ENCODE measurements at places on chromosomes 16 and 17.
A peak's percentile ranks its signal among the peaks of the same experiment; 100 is the strongest.

- no peak for DNase-seq
Observed at GRCh38 chr16:30767767-30768465, 5.8 kb downstream of the RNF40 start.

- peak; percentile 7 for DNase-seq
Observed at GRCh38 chr16:19127205-19127604, 13.4 kb downstream of the ITPRIPL2 start.

DNA sequence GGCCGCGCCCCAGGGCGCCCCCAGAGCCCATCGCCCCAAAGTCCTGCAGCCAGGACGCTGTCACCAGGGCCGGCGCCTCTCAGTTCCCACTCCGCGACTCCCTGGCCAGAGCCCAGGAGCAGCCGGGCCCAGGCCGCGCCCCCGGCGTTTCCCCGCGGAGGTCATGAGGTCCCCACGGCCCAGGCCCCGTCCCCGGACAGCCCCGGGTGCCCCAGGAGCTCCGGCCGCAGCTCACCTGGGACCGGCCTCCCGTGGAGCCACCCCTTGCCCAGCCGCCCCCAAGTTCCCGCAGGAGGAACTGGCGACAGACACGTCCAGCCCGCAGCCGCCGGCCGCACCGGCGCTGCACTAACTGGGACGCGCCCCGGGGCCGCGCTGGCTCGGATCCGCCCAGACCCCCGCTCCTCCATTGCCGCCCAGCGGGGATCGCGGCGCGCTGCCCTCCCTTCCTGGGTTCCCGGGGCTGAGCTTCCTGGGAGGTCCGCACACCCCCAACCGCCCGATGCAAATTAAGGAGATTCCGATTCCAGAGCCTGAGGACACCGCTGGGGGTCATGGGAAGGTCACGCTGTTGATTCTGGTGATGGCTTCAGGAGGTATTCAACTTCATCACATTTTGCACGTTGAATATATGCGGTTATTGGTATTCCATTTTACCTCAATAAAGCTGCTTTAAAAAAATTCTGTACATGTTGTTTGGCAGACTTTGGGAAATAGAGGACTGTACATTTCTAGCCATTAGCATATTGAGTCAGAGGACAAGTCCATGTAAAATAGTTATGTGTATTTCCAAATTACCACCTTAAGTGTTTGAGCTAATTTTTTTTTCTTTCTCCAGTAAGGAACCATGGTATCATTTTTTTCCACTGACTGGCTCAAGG, 9.9 kb downstream of the AHSP start:
- no peak for DNase-seq

- DNase-seq: no peak
Observed at GRCh38 chr16:87002717-87003413, 314.3 kb downstream of the C16orf95 start.

DNA sequence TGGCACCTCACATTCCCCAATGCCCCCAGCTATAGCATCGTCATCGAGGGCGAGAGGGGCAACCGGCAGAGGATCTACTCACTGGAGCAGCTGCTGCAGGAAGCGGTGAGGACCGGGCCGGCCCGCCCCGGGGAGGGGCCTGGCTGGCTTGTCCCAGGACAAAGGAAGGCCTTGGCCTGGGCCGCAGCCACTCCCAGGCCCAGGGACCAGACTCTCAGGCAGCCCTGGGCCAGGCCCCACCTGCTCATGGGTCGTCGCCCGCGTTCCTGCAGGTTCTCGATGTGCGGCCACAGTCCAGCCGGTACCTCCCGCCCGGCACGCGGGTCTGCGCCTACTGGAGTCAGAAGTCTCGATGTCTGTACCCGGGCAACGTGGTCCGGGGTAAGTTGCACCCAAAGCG, 53.4 kb downstream of the ACTG1 start:
- DNase-seq: no peak

DNA sequence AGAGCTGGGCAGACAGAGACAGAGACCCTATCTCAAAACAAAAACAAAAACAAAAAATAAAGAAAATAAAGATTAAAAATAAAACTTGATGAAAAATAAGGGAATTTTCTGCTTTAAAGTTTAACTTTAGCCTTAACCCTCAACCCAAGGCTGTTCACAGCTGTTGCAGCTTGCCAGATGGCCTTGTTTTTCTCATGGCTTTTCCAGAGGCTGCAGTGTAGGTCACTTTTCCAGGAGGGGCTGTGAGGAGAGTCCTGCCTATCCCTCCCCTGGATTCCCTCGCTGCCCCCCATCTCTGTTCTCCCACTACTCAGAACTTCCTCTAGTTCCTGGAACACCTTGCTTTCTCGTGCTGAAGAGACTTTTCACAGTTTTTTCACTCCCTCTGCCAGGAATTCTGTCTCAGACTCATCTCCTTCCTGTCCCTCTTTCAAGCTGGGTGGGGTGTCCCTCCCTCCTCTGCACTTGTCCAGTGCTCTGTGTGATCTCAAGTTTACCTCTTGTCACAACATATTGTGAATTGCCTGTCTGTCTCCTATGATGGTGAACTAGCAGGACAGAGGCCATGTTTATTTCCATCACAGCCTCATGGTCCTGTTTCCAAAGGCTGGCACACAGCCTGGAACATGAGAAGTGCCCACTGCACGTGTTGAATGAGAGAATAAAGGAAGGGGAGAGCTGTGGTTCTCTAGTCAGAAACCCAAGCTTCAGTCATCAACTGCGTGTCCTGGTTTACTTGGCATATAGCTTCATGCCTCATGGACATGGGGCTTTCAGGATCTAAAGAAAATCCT, 69.9 kb upstream of the MSI2 start:
- DNase-seq: no peak

DNA sequence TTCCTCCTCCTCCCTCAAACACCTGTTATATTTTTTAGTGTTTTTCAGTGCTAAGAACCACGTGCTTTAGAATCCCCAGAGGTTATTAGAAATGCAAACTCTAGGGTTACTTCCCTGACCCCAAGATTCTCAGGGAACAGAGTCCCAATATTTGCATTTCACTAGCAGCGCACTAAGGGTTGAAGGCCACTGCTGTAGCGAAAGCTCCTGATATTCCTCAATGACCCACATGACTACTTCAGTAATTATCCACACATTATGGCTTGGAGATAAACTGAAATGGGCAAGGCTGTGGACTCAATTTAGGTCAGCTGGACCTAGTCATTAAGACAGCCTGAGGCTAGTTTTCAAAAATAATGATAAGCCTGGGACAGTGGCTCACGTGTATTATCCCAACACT, 78.5 kb upstream of the BCAR1 start:
- DNase-seq: no peak

DNA sequence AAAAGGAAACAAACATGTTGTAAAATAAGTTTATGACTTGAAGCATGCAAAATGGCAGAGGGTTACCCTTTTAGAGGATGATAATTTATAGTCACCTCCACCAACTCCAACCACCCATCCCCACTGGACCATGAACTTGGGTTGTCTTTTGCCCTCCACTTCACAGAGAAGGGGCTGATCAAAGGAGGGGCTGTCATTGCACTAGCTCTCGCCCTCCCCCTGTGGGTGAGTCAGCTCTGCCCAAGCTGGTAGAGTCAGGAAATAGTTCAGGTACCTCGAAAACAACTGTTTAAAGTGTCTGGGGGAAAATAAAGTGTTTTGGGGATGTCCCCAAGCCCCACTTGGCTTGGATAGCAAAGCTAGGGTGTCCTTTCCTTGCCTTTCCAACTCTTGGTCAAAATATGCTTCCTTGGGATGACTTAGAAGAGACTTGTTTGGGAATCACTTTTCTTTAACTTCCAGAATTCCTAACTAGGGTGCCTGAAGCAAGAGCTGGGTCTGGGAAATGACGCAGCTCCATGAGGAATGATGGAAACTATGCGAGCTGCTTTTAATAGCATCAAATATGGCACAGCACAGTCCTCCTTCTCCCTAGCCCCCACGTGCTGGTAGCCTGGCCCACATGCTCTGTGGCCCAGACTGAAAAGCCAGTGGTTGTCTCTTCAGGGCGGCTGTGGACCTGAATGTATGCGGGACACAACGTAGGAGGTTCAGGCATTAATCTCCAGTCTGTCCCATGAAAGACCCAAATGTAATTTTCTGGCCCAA, 40.7 kb downstream of the TBX4 start:
- no peak for DNase-seq

GRCh38 chr16:3623642-3624041, 12.2 kb upstream of the SLX4 start:
- DNase-seq: no peak

- DNase-seq: no peak
Observed at GRCh38 chr17:79927688-79928501, 88.7 kb upstream of the CBX4 start.
